ENCODE measurements at places on chromosomes 12 and 14. TPM values are rescaled to one million over a fixed set of nuclear protein-coding genes. Genes with fewer than 3 reads are reported as not detected.

GRCh38 chr14:36579001-36579555, 3.3 kb downstream of the NKX2-8 start:
- no peak overlapping the region for H3K27ac ChIP-seq
- no peaks in the 10 kb centered on the region for H3K36me3 ChIP-seq
- no peak for DNase-seq
- peaks cover 13% of the 10 kb centered on the region for H3K4me1 ChIP-seq
- no peak overlapping the region for H3K4me3 ChIP-seq
- peaks cover 12% of the 10 kb centered on the region for H3K27me3 ChIP-seq

DNA sequence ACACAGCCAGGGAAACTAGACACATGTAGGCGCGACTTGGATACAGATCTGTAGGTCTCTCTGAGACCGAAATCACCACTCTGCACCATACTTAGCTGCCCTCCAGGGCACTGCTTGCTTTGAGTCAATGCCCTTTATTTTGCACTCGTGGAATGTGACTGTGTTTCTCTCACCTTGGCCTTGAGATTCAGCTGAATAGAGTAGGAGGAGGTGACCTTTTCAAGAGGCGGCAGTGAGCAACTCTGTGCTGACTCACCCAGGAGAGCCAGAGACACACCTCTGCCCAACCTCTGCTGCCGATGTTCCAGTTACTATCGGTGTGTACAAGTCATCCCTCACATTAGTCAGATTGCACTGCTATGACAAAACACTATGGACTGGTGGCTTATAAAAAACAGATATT, 583.4 kb downstream of the VRK1 start:
- H3K4me3 ChIP-seq, result no peak overlapping the region
- H3K27me3 ChIP-seq, result no peaks in the 10 kb centered on the region
- no peaks in the 10 kb centered on the region for H3K4me1 ChIP-seq

DNA sequence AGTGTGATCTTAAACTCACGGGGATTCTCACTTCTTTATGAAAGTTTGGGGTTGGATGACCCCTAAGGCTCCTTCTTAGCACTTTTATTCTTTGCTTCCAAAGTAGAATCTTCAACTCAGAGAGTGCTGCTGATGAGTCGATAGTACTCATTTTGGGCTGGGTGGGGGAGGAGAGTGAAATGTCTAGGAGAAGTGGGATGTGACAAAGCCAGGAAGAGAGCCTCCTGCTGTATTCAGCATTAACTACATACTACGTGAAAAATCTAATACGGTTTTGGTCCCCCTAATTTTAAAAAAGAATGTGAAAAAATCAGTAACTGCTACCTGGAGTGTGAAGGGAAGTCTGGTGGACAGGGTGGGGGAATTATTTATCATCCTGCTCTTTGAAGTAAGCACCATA, 148.3 kb downstream of the SAMD4A start:
- DNase-seq, result no peak
- no peaks in the 10 kb centered on the region for H3K27me3 ChIP-seq
- no peaks in the 10 kb centered on the region for H3K36me3 ChIP-seq
- H3K4me1 ChIP-seq, result peaks cover 39% of the 10 kb centered on the region
- no peak overlapping the region for H3K27ac ChIP-seq
- H3K4me3 ChIP-seq, result no peak overlapping the region

GRCh38 chr14:23306412-23307145, at the start of gene BCL2L2:
Gene BCL2L2, plus strand, starts transcription at chr14:23306833. Its CDS starts 935 bp downstream, at chr14:23307768.
- H3K27ac ChIP-seq, result peak within 1 kb of the TSS; percentile 93
- H3K4me1 ChIP-seq, result peaks cover 43% of the 10 kb centered on the region
- H3K36me3 ChIP-seq, result no peaks in the 10 kb centered on the region
- peak; percentile 86 for DNase-seq
- no peaks in the 10 kb centered on the region for H3K27me3 ChIP-seq

The SLC22A17 gene
- polyA plus RNA-seq, result 1.1 TPM

DNA sequence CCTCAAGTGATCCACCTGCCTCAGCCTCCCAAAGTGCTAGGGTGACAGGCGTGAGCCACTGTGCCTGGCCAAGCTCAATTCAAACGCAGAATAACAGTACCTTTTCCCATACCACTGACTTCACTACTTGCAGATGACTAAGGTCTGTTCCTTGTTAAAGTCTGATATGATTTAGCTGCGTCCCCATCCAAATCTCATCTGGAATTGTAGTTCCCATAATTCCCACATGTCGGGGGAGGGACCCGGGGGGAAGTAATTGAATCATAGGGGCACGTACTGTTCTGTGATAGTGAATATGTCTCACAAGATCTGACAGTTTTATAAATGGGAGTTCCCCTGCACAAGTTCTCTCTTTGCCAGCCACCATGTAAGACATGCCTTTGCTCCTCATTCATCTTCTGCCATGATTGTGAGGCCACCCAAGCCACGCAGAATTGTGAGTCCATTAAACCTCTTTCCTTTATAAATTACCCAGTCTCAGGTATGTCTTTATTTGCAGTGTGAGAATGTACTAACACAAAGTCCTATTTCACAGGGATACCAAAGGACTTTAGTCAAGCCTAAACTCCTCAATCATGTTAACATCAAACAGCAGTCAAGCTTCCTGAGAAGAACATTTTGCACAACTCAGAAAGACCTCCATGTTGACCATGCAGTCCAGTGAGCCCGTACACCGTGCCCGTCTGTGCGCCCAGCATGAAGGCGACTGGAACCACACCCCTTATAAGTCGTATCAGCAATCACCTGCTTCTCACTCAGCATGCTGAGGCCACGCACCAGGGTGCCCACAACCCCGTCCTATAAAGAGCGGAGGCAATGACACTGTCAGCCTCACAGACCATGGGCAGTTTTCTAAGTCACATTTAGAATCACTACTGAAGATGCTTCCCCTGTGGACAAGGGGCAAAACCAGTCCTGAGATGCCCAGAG, 36.9 kb downstream of the FOXN3 start:
- H3K4me1 ChIP-seq, result no peaks in the 10 kb centered on the region
- no peaks in the 10 kb centered on the region for H3K36me3 ChIP-seq
- no peak overlapping the region for H3K27ac ChIP-seq
- no peak for DNase-seq
